ENCODE measurements at places on chromosomes 2 and 18.

GRCh38 chr2:62192811-62193210 lies 3.1 kb upstream of the B3GNT2 start:
- DNase-seq, result no peak

- DNase-seq, result no peak
These were observed 351.9 kb upstream of the SALL3 start for GRCh38 chr18:78627551-78628346.

- no peak for DNase-seq
These were observed 33.5 kb downstream of the CDC42EP3 start for GRCh38 chr2:37637985-37638384.

GRCh38 chr2:207235621-207236020 lies 69.9 kb upstream of the KLF7 start:
- DNase-seq, result no peak

- DNase-seq, result no peak
These were observed 68.5 kb downstream of the PIGN start for GRCh38 chr18:62118328-62118727.

DNA sequence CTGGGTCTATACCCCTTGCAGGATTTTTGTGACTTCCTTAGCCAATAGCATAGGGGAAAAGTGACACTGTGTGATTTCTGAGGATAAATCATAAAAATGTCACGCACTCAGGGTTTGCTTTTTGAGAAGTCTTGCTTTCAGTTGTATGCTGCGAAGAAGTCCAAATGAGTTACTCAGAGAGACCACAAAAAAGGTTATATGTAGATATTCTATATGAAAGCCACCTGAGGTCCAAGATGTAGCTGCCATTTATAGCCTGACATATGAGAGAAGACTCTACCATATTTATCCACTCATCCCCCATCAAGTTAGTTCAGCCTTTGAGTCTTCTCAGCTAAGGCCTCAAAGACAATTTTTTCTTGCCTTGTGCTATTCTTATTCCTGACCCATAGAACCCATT lies 488.3 kb upstream of the MAP2 start:
- DNase-seq, result no peak

DNA sequence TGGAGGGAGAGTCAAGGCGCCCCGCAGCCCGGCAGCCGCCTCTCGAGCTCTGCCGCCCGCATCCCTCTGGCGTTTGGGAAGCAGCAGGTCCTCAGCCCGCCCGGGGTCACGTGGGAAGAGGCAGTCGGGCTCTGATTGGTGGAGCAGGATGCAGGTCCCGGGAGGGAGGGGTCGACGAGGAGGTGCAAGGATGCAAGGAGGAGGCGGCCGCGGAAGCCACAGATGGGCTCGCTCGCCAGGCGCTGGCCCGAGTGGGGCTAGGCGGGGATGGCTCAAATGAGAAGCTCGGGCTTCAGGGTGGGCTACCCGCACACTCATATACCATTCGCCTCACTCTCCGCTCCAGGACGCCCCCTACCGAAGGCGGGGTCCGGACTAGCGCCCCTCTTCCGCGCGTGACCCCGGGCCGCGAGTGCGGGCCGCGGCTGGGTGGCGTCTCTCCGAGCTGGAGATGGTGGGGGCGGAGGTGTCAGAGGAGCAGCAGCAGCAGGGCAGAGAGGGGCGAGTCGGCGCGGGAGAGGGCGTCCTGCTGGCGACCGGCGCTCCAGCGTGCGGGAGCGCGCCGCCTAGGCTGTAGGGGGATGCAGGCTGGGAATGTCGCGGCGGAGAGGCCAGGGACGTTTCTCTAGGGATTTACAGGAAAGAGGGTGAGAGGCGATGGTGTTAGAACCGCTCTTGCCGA lies at the start of gene TMEFF2:
Gene TMEFF2 (minus strand): TSS at position 68 of the 682 bp plus-strand sequence. CDS start 409 bp downstream, outside the sequence.
- DNase-seq, result peak; percentile 50

- no peak for DNase-seq
These were observed 149.7 kb downstream of the HNMT start for GRCh38 chr2:138113871-138114525.

GRCh38 chr2:222915092-222915957 lies 54.5 kb downstream of the ACSL3 start:
- no peak for DNase-seq

DNA sequence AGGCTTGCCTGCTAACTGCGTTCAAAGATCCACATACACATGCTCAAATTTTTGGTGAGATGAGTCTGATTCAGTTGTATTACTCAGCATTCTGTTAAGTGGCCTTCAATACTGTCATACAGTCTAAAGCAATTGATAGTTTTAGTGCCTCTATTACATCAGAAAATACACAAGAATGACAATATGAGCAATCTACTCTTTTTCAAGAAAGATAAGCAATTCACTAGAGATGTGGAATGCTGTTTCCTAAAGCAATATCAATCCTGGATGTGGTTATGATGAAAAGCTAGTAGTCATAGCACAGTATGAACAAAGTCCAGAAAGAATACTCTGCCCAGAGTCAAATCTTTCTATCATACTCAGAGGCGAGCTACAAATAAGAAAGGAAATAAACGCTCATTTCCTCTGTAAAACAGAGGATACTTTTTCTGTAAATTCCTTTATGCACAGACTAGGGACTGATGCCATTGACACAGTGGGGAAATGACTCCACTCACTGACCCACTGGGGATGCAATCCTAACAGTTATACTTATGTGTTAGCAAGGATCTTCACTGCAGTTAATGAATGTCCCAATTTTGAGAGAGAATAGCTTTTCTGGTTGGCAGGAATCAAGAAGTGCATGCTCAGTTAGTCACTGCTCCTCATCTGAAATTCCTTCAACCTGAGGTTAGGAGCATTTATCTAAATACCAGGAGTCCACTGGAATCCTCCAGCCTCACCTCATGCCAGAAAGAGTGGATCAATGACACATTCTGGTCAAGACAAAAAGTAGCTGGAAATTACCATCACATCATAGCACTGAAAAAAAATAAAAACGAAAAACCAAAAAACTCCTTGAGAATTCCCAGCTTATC lies 83.3 kb downstream of the PDE11A start:
- DNase-seq, result no peak

GRCh38 chr18:30595942-30596341 lies 446.6 kb downstream of the DSC3 start:
- no peak for DNase-seq

DNA sequence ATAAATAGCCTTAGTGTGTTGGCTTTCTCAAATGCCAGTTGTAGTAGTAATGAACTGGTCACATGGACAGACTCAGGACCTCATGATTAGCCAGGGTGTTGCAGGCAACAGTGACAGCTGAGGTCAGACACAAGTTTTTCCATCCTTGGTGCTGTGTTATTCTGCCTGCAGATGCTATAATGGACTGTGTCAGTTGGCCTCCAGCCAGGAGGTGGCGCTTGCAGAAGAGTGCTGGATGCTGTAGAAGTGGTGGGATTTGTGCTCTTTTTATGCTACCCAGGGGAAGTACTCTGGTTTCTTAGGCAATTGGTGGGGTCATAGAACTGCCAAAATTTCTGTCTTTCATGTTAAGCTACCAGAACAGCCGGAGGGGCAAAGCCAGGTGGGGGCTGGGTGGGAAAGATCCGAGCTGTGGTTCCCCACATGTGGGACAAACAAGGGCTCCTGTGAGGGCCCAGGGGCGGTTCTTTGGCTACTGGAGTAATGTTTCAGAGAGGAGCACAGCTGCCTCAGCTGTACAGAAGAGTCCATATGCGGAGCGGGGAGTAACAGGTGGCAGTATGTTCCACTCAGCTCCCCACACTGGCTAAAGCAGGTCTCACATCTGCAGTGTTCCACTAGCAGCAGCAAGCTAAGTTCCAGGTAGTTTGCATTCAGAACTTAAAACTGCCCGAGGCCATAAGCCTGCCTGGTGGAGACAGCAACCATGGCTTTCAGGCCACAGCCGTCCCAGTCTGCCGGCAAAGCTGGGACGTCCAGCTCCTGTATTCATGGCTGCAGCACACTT lies 104.4 kb downstream of the GULP1 start:
- no peak for DNase-seq

DNA sequence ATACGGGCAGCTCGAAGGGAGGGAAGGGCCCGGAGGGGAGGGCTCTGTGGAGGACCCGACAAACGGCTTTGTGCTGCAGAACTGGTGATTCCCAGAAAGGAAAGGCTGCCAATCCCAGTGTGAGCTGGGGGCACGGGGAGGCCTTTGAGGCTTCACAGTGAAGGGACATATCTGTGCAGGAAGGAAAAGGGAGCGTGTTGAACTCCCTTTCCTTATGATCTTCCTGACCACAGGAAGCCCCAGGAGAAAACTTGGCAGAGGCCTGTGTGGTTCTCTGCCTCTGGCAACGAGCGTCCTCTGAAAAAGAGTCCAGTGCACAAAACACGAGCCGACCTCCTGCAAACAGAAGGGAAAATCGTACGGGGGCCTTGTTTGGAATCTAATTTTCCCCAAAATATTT lies 683.5 kb upstream of the SALL3 start:
- no peak for DNase-seq

- no peak for DNase-seq
These were observed 253.9 kb upstream of the KLHL29 start for GRCh38 chr2:23131066-23131575.

- DNase-seq, result no peak
These were observed 322.1 kb downstream of the EN1 start for GRCh38 chr2:118525346-118525745.

GRCh38 chr2:150888337-150888736 lies 373.3 kb downstream of the RBM43 start:
- DNase-seq, result no peak

DNA sequence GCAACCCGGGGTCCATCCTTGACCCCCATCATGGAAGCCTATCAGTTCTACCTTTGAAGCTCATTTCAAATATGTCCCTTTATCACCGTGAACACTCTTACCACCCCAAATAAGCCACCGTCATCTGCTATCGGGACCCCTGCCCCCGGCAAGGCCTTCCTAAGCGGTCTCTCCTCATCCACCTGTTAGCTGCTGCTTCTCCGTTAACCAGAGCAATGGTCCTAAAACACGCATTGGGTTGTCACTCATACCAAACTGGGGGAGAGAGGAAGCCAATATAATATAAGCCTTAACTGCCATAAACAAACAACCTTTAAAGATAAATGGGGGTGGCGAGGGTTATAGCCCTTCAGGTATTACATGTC lies 680 bp downstream of the ASNSD1 start:
- no peak for DNase-seq

GRCh38 chr2:164567335-164567989 lies 53.8 kb downstream of the GRB14 start:
- DNase-seq, result no peak

DNA sequence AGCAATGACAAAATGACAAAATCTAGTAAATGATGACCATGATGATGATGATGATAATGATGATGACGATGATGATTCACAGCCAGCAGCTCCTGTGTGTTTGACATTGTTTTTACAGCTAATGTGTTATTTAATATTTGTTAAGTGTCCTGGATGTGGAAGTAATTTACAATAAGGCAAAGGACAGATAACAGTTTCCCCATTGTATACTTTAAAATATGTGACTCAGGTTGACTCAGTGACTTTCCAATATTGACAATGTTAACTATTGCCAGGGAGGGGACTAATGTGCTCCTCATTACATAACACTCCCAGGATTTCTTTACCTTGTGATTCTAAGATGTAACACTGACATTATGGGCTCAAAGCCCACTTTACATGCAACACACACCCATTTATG lies 602.2 kb downstream of the FBXO15 start:
- no peak for DNase-seq

DNA sequence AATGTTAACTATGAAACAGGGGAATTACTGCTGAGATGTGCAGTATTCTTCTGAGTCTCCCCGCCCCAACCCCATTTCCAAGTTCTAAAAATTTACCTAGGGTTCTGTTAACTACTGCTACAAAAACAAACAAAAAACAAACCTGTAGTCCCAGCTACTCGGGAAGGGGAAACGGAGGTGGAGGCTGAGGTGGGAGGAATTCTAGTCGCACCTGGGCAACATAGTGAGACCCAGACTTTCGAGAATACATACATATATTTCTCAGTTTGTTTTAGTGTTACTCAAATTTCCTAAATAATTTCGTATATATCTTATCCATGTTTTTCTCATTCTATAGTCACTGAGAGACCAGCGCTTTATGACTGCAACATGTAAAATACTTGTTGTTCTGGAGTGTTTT lies 989 bp downstream of the STAM2 start:
- DNase-seq, result no peak

- DNase-seq, result no peak
These were observed 2.2 kb downstream of the ITM2C start for GRCh38 chr2:230866756-230867523.

- DNase-seq, result no peak
These were observed 1.7 kb downstream of the SLC1A4 start for GRCh38 chr2:64990876-64991275.

GRCh38 chr18:58513615-58514335 lies 115.1 kb downstream of the ALPK2 start:
- no peak for DNase-seq

GRCh38 chr2:74587664-74588277 lies 33.3 kb downstream of the DOK1 start:
- no peak for DNase-seq

DNA sequence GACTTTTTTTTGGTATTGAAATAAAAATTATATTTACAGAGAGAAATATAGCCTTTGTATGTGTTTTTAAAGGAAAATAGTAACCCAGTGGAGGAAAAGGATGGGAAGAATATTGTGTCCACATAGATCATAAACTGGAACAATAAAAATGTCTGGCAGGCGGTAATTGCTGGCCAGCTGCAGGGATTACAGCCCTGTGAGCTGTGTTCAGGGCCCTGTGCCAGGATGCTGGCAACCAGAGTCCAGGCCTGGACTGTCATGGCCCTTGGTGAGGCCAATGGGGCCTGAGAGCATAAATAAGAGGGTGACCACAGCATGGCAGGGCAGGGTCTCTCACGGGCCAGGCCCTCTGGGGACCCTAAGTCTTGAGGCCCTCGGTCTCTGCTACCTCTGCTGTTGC lies 171.2 kb downstream of the ACOXL start:
- DNase-seq, result no peak

DNA sequence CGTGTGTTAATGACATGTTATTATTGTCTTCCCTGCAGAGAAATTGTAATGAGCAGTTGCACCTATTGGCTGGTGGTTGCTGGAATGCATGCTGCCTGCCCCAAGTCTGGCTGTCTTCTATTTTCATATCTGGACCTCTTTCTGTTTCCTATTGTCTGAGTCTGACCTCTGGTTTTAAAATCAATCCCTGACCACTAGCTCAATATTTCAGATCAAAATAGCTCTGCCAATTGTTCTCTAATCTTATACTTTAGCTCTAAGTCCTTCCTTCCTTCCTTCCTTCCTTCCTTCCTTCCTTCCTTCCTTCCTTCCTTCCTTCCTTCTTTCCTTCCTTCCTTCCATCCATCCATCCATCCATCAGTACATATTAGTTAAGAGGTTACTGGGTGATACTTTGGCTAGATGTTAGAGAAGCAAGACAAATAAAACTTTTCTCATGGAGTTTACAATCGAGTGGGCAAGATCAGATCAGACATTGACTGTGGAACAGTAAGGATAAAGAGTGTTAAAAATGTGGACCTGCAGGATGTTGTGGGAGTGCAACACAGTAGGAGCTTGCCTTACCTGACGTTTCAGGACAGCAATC lies 417.1 kb downstream of the SOCS6 start:
- DNase-seq, result no peak
